Activated CD4-positive, alpha-beta T cell treated with anti-CD3 and anti-CD28 coated beads, Interleukin-2, amount 50 U/mL, for 16 hours (primary cell): ENCODE measurements at places on chromosomes 4 and X.

DNA sequence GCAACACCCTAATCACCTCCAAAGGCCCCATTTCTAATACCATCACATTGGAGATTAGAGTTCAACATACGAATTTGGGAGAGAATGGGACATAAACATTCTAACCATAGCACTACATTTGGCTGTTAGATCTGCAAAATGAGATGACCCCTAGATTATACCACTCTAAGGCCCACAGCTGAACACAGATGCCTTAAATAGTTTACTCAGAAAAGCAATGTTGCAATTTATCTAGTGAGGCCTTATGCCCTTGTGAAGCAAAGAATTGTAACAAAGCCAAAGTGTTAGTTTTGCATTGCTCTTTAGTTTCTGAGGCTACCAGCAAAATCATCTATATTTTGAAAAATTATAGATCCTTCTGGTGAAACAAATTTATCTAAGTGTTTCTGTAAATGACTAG lies 31.6 kb upstream of the ARHGEF6 start:
- no peak for DNase-seq

GRCh38 chr4:88828842-88829571 lies 131.4 kb upstream of the NAP1L5 start:
- no peak for DNase-seq

DNA sequence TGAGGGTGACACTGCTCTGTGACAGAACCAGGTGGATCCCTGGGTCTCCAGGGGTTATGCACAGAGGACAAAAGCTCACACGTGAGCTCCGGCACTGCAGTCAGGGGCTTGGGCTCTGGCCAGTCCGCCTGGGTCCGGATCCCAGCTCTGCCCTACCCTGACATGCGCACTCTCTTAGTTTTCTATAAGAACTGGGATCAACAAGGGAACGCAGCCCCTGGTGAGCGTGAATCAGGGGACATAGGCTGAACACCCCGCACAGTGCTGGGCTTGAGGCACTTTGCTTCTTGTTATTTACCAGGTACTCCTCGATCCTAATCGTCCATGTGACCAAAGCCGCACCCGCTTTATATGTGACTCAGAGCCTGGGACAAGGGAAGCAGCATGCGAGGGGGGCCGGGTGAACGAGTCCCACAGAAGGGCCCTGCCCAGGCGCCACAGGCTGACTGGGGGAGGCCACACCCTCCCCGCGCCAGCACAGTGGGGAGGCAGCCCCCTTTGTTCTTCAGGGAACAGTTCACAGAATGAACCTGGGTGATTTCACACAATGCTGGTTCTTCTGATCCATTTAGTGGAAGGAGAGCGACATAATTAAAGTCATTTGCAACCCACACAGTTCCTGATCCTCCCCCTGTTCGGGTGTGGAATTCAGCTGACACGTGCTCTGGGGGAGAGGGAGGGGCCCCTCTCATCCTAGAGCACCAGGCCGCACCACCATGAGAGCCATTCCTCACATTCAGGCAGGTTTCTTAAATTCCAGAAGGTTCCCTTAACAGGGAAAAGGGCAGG lies 55.5 kb downstream of the WFS1 start:
- DNase-seq: no peak

DNA sequence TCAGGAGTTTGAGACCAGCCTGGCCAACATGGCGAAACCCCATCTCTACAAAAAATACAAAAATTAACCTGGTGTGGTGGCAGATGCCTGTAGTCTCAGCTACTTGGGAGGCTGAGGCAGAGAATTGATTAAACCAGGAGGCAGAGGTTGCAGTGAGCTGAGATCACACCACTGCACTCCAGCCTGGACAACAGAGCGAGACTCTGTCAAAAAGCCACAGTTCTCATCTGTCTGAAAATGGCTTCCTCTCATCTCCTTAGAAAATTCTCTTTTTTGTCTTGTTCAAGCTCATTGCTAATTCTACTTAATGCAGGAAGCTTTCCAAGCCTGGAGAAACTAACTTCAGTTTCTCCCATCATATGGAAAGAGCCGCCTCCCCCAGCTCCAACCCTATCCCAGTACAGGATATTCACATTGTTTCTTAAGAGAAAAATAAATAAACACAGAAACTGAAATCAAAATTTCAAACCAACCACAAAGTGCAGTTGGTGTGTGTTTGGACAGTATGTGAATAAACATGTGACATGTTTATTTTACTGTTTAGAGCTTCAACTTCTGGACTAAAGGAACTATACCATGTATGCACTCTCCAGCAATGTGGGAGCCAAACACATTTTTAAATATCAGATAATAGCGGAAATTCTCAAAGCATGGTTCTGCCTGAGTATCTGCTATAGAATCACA lies 55.0 kb upstream of the GAB1 start:
- DNase-seq: no peak

DNA sequence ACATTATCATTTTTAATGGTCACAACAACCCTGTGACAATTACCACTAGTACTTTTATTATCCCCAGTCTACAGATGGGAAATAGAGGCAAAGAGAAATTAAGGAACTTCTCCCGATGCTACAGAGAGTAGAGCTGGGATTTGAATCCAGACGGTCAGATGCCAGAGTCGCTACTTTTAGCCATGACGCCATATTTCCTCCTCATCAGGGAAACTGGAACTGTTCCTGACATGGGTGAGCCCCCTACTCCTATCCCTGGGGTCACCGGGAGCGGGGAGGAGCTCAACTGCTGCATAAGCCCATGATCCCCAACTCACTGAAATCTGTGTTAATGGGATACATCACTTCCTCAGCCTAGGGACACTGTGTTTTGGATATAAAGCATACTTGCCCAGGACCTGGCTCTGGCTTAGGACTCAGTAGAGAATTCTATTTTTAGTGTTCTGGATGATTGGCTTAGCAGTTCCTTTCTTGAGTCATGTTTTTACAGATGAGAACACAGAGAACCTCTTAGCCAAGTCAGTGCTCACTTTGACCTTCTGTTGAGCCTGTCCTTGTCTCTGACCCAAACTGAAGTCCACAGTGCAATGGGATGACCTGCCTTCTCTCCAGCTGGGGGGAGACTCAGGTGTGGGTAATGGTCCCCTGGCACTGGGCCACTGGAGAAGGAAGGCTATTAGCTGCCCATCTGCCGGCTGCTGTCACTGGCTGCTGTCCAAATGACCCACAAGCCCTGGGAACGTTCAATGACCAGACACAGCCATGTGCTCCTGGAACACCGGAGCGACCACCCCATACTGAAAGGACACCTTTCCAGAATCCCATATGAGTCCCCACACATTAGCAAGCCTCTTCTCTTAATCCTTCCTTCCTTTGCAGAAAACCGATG lies 90.8 kb upstream of the SHISA3 start:
- DNase-seq: no peak

GRCh38 chrX:13550346-13550745 lies 19.1 kb upstream of the EGFL6 start:
- DNase-seq: peak; percentile 48

DNA sequence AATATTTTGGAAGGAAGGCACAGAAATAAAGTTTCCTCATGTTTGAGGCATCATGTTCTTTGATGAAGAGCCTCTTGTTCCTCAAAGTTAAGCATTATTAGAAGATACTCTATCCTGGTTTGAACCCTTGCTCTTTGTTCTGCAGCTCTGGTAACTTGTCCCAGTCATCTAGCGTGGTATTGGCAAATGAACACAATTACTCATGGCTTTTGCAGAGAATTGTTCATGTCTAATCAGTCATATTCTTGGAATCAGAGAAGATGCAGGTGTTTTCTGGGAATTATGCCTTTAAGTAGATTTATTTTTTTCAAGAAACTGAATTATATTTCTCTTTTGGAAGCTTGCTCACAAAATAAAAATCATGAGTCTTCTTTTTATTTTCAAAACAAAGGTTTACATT lies 52.9 kb upstream of the HPGDS start:
- DNase-seq: no peak
